Heart right ventricle (tissue), 16 donors: ENCODE measurements at places on chromosomes 5 and 9. TPM values are rescaled to one million over a fixed set of nuclear protein-coding genes. Genes with fewer than 3 reads are reported as not detected.
A peak's percentile ranks its signal among the peaks of the same experiment; 100 is the strongest.

DNA sequence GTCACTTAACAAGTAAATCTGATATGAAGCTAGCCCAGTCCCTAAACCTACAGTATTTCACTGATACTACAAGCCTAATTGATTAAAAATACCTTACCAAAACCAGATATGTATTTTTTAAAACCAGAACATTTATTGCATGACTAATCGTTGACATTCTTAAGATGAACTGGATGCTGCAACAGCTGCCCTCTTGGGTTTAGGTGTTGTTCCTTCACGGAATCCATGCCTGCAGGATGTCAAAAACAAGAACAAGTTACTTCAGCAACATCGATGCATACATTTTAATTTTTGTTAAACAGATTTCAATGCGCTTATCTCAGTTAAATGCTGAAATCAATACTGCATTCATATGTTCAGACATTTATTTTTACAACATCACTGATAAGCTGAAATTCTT lies 2.7 kb downstream of the RPL37 start:
- no peak for DNase-seq

TLR4 gene
- total RNA-seq, result 6.5 TPM

- no peak for DNase-seq
Observed at GRCh38 chr5:109111680-109112079, 298.1 kb downstream of the PJA2 start.

GRCh38 chr9:92709954-92710353 lies 40.0 kb upstream of the IPPK start:
- no peak for DNase-seq

- no peak for DNase-seq
Observed at GRCh38 chr9:117815315-117815714, 111.1 kb downstream of the TLR4 start.

- no peak for DNase-seq
Observed at GRCh38 chr5:1130218-1130946, 18.5 kb upstream of the SLC12A7 start.

MAP1B gene
- total RNA-seq, result 61.2 TPM

BTNL9 gene
- total RNA-seq, result 16.0 TPM

CAPSL gene
- total RNA-seq, result not detected

DNA sequence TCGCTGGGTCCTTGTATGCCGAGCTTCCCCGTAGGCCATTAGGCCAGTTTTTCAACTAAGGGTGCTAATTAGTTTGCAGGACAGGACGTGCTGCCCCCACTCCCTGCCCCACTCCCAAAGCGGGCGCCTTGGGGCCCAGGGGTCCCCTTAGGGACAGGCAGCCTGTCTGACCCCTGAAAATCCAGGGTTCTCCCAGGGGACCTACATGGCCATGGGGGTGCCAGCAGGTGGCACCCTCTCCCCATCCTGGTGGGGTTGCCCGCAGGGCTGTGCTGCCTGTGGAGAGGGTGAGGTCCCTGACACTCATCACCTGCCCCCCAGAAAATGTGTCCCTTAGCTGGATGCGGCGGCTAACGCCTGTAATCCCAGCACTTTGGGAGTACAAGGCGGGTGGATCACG lies 8.5 kb upstream of the CCDC187 start:
- peak; percentile 56 for DNase-seq

DNA sequence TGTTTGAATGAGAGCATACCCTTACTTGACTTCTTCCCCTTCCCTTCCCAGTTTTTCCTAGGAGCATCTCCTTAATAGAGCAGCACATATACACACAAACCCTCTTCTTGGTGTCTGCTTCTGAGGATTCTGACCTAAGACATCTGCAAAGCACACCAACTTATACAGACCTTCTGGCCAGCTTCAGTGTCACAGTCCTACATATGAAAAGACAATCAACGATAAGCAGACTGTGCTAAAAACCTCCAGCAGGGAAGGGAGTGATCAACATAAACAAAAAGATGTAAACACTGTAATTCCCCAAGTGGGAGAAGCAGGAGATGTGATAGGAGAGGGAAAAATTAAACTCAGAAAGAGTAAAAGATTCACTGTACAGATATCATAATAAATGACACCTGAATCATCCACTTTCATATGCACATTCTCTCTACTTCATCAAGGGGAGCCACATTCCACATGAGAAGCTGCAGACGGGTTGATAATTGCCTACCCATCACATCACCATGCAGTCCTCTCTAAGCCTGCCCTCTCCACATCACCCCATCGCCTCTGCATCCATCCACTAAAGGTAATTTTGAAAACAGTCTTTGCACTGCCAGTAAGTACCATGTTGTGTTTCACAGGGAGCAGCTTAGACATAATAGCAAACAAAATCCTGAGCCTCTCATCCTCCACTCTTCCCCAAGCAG lies 13.0 kb downstream of the APBA1 start:
- DNase-seq, result no peak

DNA sequence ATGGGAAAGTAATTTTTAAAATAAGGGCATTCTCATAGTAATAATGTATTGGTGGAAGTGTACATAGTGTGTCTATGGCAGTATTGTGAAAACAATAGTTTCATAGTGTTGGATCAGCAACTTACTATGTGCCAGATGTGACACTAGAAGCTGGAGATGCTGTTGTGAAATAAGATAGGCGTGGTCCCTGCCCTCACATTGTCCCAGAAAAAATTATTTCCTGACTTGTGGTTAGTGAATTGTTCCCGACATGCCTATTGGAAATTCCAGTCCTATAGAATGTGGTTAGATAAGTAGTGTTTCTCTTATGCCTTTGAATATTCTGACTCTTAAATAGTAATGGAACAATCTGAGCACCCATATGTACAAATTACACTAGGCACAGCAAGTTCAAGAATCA lies 55.3 kb upstream of the MTAP start:
- DNase-seq, result no peak

DNA sequence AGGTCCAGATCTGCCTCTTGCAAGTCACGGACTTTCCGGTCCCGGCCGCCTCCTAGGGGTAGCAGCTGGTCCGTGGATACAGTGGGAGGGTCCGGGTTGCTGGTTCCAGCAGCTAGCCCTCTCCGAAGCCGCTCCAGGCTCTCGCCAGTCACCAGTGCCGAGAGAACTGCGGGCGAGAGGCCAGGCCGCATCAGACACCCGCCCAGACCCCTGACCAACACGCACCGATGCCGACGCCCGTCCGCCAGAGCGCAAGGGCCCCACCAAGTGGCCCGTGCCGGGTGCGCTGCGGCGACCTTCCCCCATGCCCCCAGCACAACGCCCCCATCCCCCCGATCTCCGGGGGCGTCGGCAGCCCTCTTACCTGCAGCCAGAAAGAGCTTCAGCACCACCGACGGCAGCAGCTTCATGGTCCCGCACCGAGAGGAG lies 470 bp downstream of the HBEGF start:
- peak; percentile 74 for DNase-seq

- no peak for DNase-seq
Observed at GRCh38 chr5:32325062-32325461, 12.3 kb upstream of the MTMR12 start.

DNA sequence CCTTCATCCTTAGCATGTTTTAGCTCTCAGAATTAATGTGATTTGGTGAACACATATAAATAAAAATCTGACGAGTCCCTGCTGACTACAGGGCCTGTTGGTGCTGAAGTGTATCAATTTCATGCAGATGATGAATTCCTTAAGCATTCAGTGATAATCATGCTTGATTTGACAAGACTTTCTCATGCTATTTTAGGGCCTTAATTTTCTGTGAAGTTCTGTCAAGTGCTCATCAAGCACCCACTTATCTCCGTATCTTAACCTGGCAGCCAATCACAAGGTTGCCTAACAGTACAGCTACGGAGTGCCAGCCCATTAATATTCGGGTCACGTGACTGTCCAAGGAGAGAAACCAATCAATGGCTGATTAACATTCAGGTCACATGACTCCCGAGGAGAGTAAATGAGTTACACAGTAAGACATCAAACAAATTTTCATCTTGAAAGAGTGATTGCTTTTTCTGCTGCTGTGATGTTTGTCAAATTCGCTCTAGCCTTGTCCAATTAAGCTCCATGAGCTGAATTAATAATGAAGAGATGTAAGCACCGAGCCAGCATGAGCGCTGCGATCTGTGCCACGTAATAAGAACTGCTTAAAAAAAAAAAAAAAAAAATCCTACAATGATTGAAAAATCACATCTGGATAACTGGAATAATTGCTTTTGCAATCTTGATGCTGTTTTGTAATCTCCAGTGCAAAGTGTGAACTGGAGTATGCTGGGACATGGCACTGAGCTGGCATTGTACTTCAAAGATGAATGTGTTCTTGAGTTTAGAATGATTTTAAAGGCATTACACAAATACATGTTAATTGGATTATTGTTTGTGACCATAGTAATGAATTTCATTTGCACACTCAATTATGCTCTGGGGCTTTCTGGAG lies 104.3 kb upstream of the SPATA31D4 start:
- no peak for DNase-seq

DNA sequence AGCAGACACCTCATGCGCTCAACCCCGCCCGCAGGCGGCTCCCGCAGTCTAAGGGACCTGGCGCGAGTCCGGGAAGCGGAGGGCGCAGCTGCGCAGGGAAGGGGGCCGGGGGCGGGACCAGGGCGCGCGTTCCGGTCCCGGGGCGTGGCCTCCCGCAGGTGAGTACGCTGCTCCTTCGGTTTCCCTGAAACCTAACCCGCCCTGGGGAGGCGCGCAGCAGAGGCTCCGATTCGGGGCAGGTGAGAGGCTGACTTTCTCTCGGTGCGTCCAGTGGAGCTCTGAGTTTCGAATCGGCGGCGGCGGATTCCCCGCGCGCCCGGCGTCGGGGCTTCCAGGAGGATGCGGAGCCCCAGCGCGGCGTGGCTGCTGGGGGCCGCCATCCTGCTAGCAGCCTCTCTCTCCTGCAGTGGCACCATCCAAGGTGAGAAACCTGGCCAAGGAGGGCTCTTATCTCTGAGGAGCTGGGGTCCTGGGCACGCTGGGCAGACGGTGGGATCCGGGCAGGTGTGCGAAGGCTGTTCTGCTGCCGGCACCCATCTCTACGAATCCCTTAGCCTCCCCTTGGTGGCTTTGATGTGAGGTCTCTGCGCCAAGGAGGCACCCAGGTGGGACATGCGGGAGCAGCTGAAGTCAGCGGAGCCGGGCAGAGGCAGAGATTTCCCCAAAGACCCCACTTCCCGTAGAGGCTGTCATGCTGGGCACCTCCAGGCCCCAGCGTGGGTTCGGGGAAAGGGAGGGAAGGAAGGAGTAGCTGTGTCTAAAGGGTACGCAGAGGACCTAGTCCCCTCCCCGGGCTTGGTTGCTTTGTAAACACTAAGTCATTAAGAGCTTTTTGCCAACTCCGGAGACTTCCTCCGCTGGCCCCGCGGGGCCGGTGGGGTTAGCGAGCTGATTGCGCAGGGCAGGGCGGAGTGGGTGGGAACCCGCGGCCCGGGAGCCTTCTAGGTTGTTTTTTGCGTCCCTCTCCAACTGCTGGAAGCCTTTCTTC lies at the start of gene F2RL1:
F2RL1 (plus strand) TSS at position 187 of the 988 bp plus-strand sequence; CDS start at position 340, 153 bp downstream.
- peak; percentile 41 for DNase-seq

GRCh38 chr9:32423371-32423770 lies 38.9 kb downstream of the ACO1 start:
- DNase-seq, result no peak

F2RL2 gene
- 1.4 TPM for total RNA-seq

DNA sequence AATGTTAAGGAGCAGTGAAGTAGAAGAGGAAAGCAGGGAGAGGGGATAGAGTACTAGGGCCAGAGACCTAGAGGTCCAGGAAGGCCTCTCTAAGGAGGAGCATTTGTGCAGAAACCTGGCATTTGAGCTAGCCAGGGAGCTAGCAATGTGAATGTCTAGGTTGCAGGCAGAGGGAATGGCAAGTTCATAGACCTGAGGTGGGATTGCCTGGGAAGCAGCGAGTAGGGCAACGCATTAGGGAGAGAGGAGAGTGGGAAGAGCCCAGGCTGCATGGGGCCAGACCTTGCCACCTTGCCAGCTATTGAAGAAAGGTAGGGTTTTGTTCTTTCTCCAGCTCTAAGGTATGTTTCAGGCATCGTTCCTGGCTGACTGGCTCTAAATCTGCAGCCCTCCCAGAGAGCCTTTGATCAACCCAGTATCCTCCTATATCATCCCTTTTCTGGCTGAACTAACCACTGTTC lies 54.0 kb downstream of the SLC22A5 start:
- DNase-seq, result no peak

QRFP gene
- not detected for total RNA-seq

TRAF1 gene
- total RNA-seq, result 2.1 TPM

FAM151B gene
- 2.1 TPM for total RNA-seq

ADRB2 gene
- 7.8 TPM for total RNA-seq

- no peak for DNase-seq
Observed at GRCh38 chr9:30015073-30015472, 2369.4 kb upstream of the ACO1 start.

- DNase-seq, result no peak
Observed at GRCh38 chr5:59716029-59716428, 177.5 kb downstream of the PDE4D start.

GDF9 gene
- total RNA-seq, result 0.18 TPM

GRCh38 chr5:432201-432927 lies 10.6 kb upstream of the EXOC3 start:
- DNase-seq, result no peak

MLANA gene
- total RNA-seq, result not detected

DNA sequence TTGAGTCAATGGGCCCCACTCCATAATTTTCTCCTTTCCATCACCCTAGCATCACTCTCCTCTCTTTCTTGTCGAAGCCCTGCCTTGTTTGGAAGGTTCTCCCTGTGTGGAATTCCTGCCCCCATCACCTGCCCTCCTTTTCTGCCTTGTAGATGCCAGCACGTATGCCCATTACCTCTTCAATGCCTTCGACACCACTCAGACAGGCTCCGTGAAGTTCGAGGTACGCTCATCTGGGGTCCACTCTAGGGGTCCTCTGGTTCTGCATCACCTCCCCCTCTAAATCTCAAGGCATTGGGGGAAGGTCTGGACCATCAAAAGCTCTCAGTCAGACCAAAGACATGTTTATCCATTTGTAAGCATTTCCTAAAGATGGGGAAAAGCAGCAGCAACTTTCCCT lies 61.8 kb upstream of the GABRP start:
- no peak for DNase-seq

- no peak for DNase-seq
Observed at GRCh38 chr9:79390781-79391770, 180.7 kb upstream of the TLE4 start.

- DNase-seq, result peak; percentile 11
Observed at GRCh38 chr5:97854871-97855762, 672.1 kb upstream of the RIOK2 start.

GRCh38 chr9:4792054-4792571 lies 631 bp upstream of the RCL1 start:
- DNase-seq, result no peak

MEGF10 gene
- total RNA-seq, result 0.61 TPM

GRCh38 chr5:131525805-131526204 lies 109.2 kb downstream of the RAPGEF6 start:
- no peak for DNase-seq

REXO4 gene
- total RNA-seq, result 11.0 TPM

LAMC3 gene
- 0.16 TPM for total RNA-seq

SHROOM1 gene
- total RNA-seq, result 4.2 TPM

GRCh38 chr5:67033880-67034651 lies 162.5 kb downstream of the CD180 start:
- no peak for DNase-seq
